PC-3 (cell line): ENCODE measurements at places on chromosomes 6 and 20.

DNA sequence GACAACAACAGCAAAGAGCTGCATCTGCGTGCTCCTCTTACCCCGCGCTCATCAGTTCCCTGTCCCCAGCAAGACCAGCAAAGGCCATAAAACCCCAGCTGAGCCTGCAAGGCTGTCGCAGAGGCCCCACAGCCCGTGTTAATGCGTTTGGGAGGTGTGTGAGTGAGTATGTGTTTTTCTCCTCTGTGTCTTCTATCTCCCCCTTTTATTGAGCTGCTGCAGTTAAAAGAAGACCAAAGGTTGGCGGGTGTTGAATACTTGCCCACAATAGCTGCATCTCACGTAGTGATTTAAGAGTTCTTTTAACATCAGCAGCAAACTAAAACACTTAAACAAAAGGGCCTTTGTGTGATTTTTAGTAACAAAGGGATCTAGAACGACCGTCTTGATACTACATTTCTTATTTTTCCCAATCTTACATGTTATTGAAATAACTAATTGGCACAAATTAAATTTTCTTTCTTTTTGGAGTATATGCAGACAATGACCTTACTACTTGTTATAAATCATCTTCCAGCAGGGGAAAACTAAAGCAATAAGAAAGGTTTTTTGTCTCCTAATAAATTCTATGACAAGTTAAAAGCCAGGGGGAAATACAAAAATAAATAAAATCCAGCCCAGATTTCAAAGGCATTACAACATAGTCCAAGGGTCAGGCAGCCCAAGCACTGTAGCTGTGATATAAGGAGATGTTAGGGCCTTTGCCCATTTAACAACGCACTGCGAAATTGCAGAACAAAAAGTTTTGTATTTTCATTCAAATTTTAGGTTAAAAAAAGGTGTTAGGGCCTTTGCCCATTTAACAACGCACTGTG lies 27.2 kb upstream of the CNKSR3 start:
- no peak for DNase-seq

DNA sequence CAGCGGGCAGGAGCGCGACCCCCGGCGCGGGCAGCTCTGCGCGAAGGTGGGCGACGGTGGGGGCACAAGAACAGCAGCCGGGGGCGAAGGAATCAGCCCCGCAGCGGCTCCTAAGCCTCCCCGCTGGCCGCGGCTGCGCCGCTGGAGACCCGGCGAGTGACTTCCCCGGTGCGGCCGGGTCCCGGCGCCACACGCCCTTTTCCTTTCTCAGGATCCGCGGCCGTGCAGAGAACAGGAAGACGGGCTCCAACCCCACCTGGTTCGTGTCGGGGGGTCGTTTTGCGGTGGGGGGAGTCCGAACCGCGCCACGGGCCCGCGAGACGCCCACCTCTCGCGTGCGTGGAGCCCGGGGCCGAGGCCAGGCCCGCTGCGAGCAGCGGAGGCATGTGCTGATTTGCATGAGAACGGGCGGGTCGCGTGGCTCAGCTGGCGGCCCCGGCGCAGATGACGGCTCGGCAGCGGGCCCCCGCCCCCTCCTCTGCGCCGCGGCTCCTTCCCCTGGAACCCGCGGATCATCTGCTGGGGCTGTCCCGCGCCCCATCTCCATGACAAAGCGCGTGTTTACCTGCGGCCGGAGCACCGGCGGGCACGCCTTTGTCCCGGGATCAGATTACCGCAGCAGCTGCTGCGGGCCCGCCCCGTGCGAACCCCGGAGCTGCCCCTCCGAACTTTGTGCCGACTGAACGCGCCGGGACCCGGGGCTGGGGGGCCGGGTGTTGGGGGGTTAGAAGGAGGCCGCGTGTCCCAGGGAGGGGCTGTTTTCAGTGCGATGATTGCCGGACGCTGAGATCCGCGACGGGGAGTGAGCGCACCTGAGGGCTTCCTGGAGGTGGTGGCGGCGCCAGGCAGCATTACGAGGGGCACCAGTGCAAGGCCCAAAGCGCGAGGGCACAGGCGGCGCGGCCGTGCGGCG lies 4.9 kb upstream of the DLL1 start:
- peak; percentile 32 for DNase-seq

GRCh38 chr6:72619883-72620696 lies 1.8 kb upstream of the KCNQ5 start:
- no peak for DNase-seq

DNA sequence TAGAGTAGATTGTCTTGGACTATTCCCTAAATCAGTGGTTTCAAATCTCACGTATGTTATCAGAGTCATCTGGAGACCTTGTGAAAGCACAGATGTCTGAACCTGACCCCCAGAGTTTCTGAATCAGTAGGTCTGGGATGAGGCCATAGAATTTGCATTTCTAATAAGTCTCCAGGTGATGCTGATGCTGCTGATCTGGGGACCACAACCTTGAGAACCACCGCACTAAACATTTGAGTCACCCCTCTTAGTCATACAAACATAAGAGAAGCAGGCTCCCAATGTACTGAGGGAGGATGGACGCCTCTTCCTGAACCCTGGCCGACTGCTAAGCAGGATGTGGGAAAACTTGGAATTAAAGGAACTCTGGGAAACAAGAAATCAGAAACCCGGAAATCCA lies 187.8 kb upstream of the PRDM1 start:
- peak; percentile 54 for DNase-seq

DNA sequence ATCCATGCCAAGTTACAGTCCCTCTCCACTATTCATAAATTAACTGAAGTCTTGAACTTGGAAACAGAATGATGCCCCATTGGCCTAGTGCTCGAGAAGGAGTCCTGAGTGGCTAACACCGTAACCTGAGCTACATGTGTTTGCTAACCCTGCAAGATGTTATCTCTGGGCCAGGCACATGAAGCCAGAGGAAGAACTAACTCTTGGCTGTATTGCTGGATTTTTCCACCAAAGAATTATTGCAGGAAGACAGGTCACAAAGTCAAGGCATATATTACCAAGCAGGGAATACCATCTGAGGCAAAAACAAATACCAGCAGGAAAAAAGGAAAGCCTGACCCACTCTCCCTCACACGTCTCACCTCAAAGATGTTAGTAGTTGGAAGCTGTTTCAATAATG lies 148.9 kb upstream of the PHACTR1 start:
- no peak for DNase-seq

- peak; percentile 76 for DNase-seq
Measured at GRCh38 chr6:17998442-17998841, 11.0 kb upstream of the KIF13A start.

- no peak for DNase-seq
Measured at GRCh38 chr20:53028337-53029007, 56.3 kb downstream of the TSHZ2 start.

- DNase-seq = peak; percentile 47
Measured at GRCh38 chr6:153083869-153084268, 47.2 kb downstream of the RGS17 start.

GRCh38 chr20:21272679-21273078 lies 30.5 kb upstream of the XRN2 start:
- DNase-seq = no peak
